ENCODE measurements at places on chromosomes 7 and 10.

- H3K36me3 ChIP-seq, result no peaks in the 10 kb centered on the region
- H3K4me1 ChIP-seq, result no peaks in the 10 kb centered on the region
- DNase-seq, result no peak
These were observed 27.0 kb downstream of the AUTS2 start for GRCh38 chr7:69625238-69625637.

DNA sequence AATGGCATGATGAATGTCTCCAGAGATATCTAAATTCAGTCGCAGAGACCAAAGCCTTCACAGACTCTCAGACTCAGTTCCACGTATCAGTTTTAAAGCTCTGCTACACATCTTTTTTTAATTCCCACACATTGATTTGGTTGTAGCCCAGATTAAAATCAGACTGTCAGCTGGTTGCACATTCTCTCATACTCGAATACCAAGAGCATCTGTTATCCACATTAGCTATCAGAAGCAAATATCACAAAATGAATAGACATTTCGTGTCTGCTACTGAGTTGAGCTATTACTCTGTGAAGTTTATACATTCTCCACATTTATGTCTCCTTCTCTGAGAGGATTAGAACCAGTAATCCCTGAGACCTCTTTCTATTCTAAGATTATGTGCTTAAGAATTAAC lies 229.2 kb downstream of the GPAM start:
- no peak overlapping the region for H3K27ac ChIP-seq
- peaks cover 1% of the 10 kb centered on the region for H3K36me3 ChIP-seq
- no peaks in the 10 kb centered on the region for H3K4me1 ChIP-seq
- DNase-seq, result no peak

- no peak overlapping the region for H3K4me3 ChIP-seq
- no peak overlapping the region for H3K27ac ChIP-seq
- no peaks in the 10 kb centered on the region for H3K27me3 ChIP-seq
- peaks cover 13% of the 10 kb centered on the region for H3K36me3 ChIP-seq
- no peak for DNase-seq
These were observed 144.3 kb upstream of the KAT6B start for GRCh38 chr10:74681917-74682627.

DNA sequence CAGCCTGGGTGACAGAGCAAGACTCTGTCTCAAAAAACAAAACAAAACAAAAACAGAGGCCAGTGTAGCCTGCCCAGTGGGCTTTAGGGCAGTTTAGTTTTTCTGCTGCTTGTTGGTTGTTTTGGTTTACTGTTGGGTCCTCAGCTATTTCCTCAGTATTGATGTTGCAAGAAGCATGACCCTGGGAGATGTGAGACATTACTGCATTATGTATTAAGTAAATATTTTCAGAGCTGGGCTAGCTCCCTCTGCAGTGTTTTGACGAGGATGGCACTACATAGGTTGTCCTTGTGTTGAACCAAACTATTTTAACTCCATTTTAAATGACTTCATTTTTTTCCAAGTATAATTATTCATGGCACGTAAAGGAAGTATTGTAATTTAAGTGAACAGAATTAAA lies 4.8 kb downstream of the AKAP9 start:
- H3K4me3 ChIP-seq, result no peak overlapping the region
- no peak for DNase-seq
- H3K27me3 ChIP-seq, result no peaks in the 10 kb centered on the region
- peaks cover 16% of the 10 kb centered on the region for H3K36me3 ChIP-seq

DNA sequence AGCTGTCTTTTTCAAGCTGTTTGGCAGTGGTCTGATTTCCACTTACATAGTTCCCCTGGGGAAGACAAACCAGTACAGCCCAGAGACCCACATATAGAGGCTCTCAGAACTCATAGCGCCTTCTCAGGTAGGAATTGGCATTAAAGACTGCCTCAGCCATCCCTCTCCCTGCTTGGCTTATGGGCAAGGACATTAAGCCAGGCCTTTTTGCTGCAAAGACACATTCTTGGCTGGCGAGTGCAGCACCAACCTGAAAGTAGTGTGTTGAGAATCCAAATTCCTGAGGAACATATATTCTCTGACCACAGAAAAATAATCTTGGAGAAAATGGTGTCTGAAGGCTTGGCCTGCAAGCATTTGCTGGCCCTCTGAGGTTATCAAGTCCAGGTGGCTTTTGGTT lies 39.2 kb upstream of the HPS1 start:
- DNase-seq, result no peak
- no peaks in the 10 kb centered on the region for H3K27me3 ChIP-seq
- no peak overlapping the region for H3K4me3 ChIP-seq
- no peak overlapping the region for H3K27ac ChIP-seq
- H3K4me1 ChIP-seq, result no peaks in the 10 kb centered on the region

DNA sequence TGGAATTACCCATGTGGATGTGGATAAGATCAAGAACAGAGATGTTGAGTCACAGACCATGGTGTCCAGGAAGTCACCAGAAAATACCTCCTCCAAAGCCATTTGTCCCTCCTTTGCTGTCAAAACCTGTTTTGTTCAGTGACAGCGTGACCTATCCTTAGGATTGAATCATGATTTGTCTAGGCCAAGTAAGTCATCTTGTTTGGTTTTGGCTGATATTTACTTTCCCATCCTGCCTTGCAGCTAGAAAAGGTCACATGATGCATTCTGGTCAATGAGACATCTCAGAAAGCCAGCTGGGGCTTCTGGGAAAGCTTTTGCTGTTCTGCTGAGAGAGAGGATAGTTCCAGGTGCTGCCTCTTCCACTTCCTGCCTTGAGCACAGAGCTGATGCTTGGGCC lies 225.3 kb upstream of the ZMIZ1 start:
- H3K27me3 ChIP-seq, result no peaks in the 10 kb centered on the region
- H3K4me1 ChIP-seq, result no peaks in the 10 kb centered on the region
- H3K27ac ChIP-seq, result no peak overlapping the region
- H3K36me3 ChIP-seq, result no peaks in the 10 kb centered on the region

DNA sequence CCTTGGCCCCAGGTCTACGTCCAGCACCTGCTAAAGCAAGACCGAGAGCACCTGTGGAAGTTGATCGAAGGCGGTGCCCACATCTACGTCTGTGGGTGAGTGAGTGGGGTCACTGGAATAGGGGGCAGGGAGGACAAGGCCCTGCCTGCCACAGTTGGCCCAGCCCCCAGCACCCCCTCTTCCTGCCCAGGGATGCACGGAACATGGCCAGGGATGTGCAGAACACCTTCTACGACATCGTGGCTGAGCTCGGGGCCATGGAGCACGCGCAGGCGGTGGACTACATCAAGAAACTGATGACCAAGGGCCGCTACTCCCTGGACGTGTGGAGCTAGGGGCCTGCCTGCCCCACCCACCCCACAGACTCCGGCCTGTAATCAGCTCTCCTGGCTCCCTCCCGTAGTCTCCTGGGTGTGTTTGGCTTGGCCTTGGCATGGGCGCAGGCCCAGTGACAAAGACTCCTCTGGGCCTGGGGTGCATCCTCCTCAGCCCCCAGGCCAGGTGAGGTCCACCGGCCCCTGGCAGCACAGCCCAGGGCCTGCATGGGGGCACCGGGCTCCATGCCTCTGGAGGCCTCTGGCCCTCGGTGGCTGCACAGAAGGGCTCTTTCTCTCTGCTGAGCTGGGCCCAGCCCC lies 8.1 kb downstream of the TMEM120A start:
- no peak overlapping the region for H3K27ac ChIP-seq
- peaks cover 4% of the 10 kb centered on the region for H3K4me1 ChIP-seq
- H3K36me3 ChIP-seq, result no peaks in the 10 kb centered on the region

- no peaks in the 10 kb centered on the region for H3K36me3 ChIP-seq
- no peaks in the 10 kb centered on the region for H3K27me3 ChIP-seq
- H3K4me1 ChIP-seq, result no peaks in the 10 kb centered on the region
- H3K27ac ChIP-seq, result no peak overlapping the region
- H3K4me3 ChIP-seq, result no peak overlapping the region
These were observed 180.5 kb upstream of the GALNT17 start for GRCh38 chr7:70951271-70951962.

GRCh38 chr7:83414947-83415346 lies 234.0 kb downstream of the SEMA3E start:
- H3K4me1 ChIP-seq, result no peaks in the 10 kb centered on the region
- H3K27ac ChIP-seq, result no peak overlapping the region
- H3K27me3 ChIP-seq, result no peaks in the 10 kb centered on the region
- no peaks in the 10 kb centered on the region for H3K36me3 ChIP-seq
- no peak for DNase-seq
- no peak overlapping the region for H3K4me3 ChIP-seq

- no peak overlapping the region for H3K27ac ChIP-seq
- H3K4me3 ChIP-seq, result no peak overlapping the region
- no peak for DNase-seq
- H3K4me1 ChIP-seq, result no peaks in the 10 kb centered on the region
- H3K27me3 ChIP-seq, result no peaks in the 10 kb centered on the region
- H3K36me3 ChIP-seq, result peaks cover 3% of the 10 kb centered on the region
These were observed 10.3 kb upstream of the OCM start for GRCh38 chr7:5870311-5870710.

GRCh38 chr10:112723876-112724275 lies 226.2 kb upstream of the TCF7L2 start:
- no peak overlapping the region for H3K4me3 ChIP-seq
- H3K4me1 ChIP-seq, result no peaks in the 10 kb centered on the region
- H3K27ac ChIP-seq, result no peak overlapping the region
- no peak for DNase-seq
- no peaks in the 10 kb centered on the region for H3K27me3 ChIP-seq
- no peaks in the 10 kb centered on the region for H3K36me3 ChIP-seq

DNA sequence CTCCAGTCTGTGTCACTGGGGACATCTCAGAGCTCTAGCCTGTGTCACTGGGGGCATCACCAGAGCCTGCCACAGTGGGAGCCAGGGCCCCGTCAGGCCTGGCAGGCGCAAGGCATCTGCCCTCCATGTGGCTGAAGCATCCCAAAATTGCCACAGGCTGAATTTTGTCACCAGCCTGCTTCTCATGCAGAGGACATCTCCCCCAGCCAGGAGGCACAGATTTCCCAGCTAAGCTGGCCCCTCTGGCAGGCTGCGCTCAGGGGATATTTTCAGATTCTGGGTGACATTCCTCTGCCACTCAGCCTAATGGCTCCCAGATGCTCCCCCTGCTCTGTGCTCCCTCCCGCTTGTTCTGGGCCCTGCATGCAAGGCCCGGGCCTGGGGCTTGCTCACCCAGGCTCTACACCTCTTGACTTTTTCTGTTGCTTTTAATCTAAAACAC lies 64.6 kb downstream of the COL13A1 start:
- H3K27ac ChIP-seq, result no peak overlapping the region
- H3K4me3 ChIP-seq, result no peak overlapping the region
- no peaks in the 10 kb centered on the region for H3K27me3 ChIP-seq
- H3K4me1 ChIP-seq, result peaks cover 4% of the 10 kb centered on the region

DNA sequence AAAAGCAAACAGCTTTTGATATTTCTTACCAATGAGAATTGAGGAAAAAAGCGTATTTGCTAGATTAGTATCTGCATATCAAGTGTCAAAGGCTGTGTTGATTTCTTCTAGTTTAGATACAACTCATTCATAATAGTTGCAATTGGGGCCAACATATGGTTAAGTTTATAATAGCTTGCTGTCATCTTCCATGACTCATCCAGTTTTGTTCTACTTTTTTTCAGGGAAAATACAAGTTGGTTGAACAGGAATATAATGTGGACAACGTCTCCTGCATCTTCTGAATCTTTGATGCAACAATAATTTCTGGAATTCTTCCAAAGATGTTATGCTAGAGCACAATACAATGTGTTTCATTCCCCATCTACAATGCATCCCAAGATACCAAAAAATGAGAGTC lies 182.0 kb downstream of the THSD7A start:
- H3K4me1 ChIP-seq, result no peaks in the 10 kb centered on the region
- H3K27me3 ChIP-seq, result no peaks in the 10 kb centered on the region
- DNase-seq, result no peak
- H3K4me3 ChIP-seq, result no peak overlapping the region

- no peak overlapping the region for H3K4me3 ChIP-seq
- peaks cover 6% of the 10 kb centered on the region for H3K27me3 ChIP-seq
- no peaks in the 10 kb centered on the region for H3K36me3 ChIP-seq
- H3K4me1 ChIP-seq, result peaks cover 2% of the 10 kb centered on the region
These were observed 26.1 kb upstream of the CCNJ start for GRCh38 chr10:96017191-96017687.

- no peak overlapping the region for H3K27ac ChIP-seq
- H3K27me3 ChIP-seq, result no peaks in the 10 kb centered on the region
- no peaks in the 10 kb centered on the region for H3K4me1 ChIP-seq
- no peak for DNase-seq
These were observed 4.5 kb downstream of the LYZL2 start for GRCh38 chr10:30625080-30625479.

DNA sequence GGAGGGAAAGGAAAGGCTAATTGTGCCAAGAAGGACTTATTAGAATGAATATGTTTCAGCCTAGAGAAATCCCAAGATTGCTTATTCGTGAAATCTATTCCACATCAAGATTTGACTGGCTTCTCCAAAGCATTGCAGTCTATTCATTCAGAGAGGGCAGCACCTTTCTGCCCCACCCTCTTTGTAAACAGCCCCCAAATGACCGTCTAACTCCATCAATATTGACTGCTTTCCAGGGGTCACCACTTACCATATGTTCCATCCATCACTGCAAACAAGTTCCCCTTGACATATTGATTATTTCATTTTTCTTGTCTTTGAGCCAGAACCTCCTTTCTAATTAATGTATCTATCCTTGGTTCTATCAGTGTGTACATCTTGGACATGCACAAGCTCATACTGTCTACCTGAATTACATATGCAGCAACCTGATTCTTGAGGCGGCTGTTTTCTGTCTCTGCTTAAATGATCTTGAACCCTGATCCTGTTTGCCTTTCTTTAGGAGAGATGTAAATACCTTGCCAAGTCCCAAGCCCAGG lies 44.2 kb upstream of the PTER start:
- H3K27ac ChIP-seq, result no peak overlapping the region
- no peak overlapping the region for H3K4me3 ChIP-seq
- no peaks in the 10 kb centered on the region for H3K36me3 ChIP-seq
- H3K27me3 ChIP-seq, result peaks cover 6% of the 10 kb centered on the region

DNA sequence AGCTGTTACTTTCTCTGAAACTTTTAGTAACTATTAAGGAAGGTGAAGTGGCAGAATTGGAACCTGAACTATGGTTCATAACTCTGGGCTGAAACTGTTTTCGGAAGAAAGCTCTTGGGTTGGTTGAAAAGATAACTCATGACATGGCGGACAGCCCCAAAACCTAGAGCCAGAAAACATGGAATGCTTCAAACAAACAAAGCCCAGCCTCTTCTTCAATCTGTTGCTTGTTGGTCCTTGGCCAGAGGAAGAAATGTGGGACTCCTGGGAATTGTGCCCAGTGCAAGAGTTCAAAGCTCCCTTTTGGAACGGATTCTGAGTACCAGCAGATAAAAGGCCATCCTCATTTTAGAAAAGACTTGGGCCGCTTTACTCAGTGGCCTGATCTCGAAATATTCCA lies 52.9 kb upstream of the CACNB2 start:
- peaks cover 5% of the 10 kb centered on the region for H3K27me3 ChIP-seq
- no peak overlapping the region for H3K4me3 ChIP-seq
- H3K27ac ChIP-seq, result no peak overlapping the region
- H3K36me3 ChIP-seq, result no peaks in the 10 kb centered on the region
- no peaks in the 10 kb centered on the region for H3K4me1 ChIP-seq

- peak overlapping the region; percentile 98 for H3K27ac ChIP-seq
- peak overlapping the region; percentile 65 for H3K4me3 ChIP-seq
- H3K4me1 ChIP-seq, result peaks cover 91% of the 10 kb centered on the region
- DNase-seq, result peak; percentile 81
- H3K27me3 ChIP-seq, result no peaks in the 10 kb centered on the region
These were observed 191.4 kb downstream of the FAM107B start for GRCh38 chr10:14583252-14583651.

GRCh38 chr7:14457568-14458453 lies 444.7 kb downstream of the DGKB start:
- DNase-seq, result peak; percentile 17
- no peak overlapping the region for H3K4me3 ChIP-seq
- H3K27me3 ChIP-seq, result no peaks in the 10 kb centered on the region
- H3K36me3 ChIP-seq, result no peaks in the 10 kb centered on the region

- H3K27ac ChIP-seq, result peak overlapping the region; percentile 76
- DNase-seq, result no peak
- no peaks in the 10 kb centered on the region for H3K27me3 ChIP-seq
- H3K36me3 ChIP-seq, result peaks cover 14% of the 10 kb centered on the region
- H3K4me1 ChIP-seq, result peaks cover 27% of the 10 kb centered on the region
- peak overlapping the region; percentile 89 for H3K4me3 ChIP-seq
These were observed 1.0 kb downstream of the ADCK2 start for GRCh38 chr7:140673774-140674155.
